ENCODE measurements at places on chromosomes 13 and 19. TPM values are rescaled to one million over a fixed set of nuclear protein-coding genes. Genes with fewer than 3 reads are reported as not detected.

GRCh38 chr19:40608957-40609356 lies 7.8 kb downstream of the LTBP4 start:
- H3K36me3 ChIP-seq: no peaks in the 10 kb centered on the region
- peak overlapping the region; percentile 83 for H3K27ac ChIP-seq
- H3K4me3 ChIP-seq: no peak overlapping the region
- peaks cover 42% of the 10 kb centered on the region for H3K4me1 ChIP-seq
- no peak for DNase-seq

GRCh38 chr19:39237200-39238184 lies 7.3 kb downstream of the IFNL3 start:
- H3K4me1 ChIP-seq: peaks cover 8% of the 10 kb centered on the region
- H3K36me3 ChIP-seq: no peaks in the 10 kb centered on the region
- H3K4me3 ChIP-seq: peak overlapping the region; percentile 34
- peak; percentile 53 for DNase-seq
- no peaks in the 10 kb centered on the region for H3K27me3 ChIP-seq

DNA sequence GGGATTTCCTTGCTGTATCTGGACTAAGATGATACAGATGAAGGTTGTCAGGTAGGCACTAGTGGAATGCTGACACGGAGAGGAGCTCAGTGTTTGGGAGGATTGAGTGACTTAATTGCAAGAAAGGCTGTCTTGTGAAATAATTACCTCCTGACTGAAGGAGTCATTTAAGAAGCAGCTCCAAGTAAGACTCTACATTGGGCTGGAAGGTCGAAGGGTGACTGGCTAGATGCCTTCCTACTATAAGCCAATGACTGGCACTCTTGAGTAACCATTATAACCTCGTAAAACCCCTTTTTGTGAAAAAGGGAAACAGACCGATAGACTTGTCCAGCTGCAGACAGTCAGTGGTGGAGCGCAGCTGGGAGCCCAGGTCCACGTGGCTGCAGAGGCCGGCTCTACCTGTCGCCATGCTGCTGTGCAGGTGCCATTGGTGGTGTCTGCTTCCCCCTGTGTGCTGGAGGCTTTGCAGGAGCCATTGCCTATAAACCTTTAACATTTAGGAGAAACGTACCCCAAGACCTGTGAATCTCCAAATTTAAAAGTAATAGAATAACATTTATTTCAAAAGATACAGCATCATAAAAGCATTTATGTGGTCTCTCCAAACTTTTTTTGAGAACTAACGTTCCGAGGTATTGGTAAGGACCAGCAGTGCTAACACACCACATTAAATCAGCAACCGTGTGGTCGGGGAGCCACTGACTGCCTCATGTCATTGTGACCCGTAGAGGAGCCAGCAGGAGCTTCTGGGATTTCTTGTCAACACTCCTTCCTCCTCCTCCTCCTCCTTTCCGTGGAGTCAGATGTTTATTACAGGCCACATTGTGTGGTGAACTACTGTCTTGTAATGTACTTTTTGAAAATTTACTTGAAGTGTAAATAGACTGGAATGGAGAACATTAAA lies 80.4 kb upstream of the TEX29 start:
- no peaks in the 10 kb centered on the region for H3K27me3 ChIP-seq
- no peaks in the 10 kb centered on the region for H3K4me1 ChIP-seq
- peaks cover 68% of the 10 kb centered on the region for H3K36me3 ChIP-seq
- H3K4me3 ChIP-seq: no peak overlapping the region
- no peak overlapping the region for H3K27ac ChIP-seq

DNA sequence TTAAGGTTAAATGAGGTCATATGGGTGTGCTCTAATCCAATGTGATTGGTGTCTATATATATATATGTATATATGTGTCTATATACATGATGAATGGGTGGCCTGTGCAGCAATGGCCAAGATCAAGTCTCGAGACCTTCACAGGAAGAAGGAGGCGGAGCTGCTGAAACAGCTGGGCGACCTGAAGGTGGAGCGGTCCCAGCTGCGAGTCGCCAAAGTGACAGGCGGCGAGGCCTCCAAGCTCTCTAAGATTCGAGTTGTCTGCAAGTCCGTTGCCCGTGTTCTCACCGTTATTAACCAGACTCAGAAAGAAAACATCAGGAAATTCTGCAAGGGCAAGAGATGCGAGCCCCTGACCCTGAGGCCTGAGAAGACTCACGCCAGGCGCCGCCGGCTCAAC lies 109.8 kb downstream of the EFNB2 start:
- H3K36me3 ChIP-seq: no peaks in the 10 kb centered on the region
- H3K4me1 ChIP-seq: no peaks in the 10 kb centered on the region
- H3K4me3 ChIP-seq: no peak overlapping the region
- H3K27me3 ChIP-seq: no peaks in the 10 kb centered on the region

- no peak overlapping the region for H3K4me3 ChIP-seq
- H3K27ac ChIP-seq: no peak overlapping the region
- no peaks in the 10 kb centered on the region for H3K36me3 ChIP-seq
Observed at GRCh38 chr13:107031716-107032115, 463.8 kb upstream of the ARGLU1 start.

- peaks cover 46% of the 10 kb centered on the region for H3K4me1 ChIP-seq
- no peak overlapping the region for H3K27ac ChIP-seq
- DNase-seq: peak; percentile 64
Observed at GRCh38 chr13:40480915-40481516, 185.4 kb downstream of the FOXO1 start.

GRCh38 chr19:31783592-31783991 lies 434.4 kb upstream of the TSHZ3 start:
- no peaks in the 10 kb centered on the region for H3K36me3 ChIP-seq
- no peaks in the 10 kb centered on the region for H3K27me3 ChIP-seq
- H3K4me1 ChIP-seq: no peaks in the 10 kb centered on the region
- H3K4me3 ChIP-seq: no peak overlapping the region

DNA sequence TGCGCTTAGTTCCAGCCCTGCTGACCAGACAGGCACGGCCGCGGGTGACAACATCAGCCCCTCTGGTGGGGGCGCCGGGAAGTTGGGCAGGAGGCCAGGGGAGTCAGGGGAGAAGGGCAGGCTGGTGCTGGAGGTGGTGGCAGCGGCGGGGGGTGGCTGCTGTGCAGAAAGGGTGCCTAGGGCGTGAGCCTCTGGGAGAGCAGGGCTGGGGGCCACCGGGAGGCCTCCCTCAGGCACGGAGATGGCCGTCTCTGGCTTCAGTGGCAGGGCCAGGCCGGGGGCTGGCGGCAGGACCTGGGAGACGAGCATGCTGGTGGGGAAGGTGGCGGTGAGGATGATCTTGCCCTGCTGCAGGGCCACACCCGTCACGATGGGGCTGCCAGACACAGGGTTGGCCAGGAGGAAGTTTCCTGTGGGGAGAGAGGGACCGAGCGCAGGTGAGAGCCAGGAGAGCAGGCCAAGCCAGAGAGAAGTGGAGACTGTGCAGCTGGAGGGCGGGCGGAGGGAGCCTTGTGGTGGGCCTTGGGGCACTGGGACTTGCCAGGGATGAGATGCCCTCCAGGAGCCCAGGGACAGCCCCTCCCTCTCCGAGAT lies 3.3 kb downstream of the SIX5 start:
- no peak for DNase-seq
- H3K27ac ChIP-seq: no peak overlapping the region
- no peaks in the 10 kb centered on the region for H3K27me3 ChIP-seq

The ZNF181 gene
- total RNA-seq: 13.8 TPM

- H3K27me3 ChIP-seq: no peaks in the 10 kb centered on the region
- H3K4me1 ChIP-seq: peaks cover 30% of the 10 kb centered on the region
- no peak for DNase-seq
- no peak overlapping the region for H3K4me3 ChIP-seq
Observed at GRCh38 chr19:51595190-51596175, 24.4 kb downstream of the ZNF175 start.

GRCh38 chr19:51903192-51903591 lies 1.6 kb downstream of the ZNF649 start:
- H3K36me3 ChIP-seq: peaks cover 26% of the 10 kb centered on the region
- no peak overlapping the region for H3K27ac ChIP-seq
- H3K4me1 ChIP-seq: peaks cover 6% of the 10 kb centered on the region
- no peak overlapping the region for H3K4me3 ChIP-seq
- no peak for DNase-seq
- peaks cover 15% of the 10 kb centered on the region for H3K27me3 ChIP-seq

DNA sequence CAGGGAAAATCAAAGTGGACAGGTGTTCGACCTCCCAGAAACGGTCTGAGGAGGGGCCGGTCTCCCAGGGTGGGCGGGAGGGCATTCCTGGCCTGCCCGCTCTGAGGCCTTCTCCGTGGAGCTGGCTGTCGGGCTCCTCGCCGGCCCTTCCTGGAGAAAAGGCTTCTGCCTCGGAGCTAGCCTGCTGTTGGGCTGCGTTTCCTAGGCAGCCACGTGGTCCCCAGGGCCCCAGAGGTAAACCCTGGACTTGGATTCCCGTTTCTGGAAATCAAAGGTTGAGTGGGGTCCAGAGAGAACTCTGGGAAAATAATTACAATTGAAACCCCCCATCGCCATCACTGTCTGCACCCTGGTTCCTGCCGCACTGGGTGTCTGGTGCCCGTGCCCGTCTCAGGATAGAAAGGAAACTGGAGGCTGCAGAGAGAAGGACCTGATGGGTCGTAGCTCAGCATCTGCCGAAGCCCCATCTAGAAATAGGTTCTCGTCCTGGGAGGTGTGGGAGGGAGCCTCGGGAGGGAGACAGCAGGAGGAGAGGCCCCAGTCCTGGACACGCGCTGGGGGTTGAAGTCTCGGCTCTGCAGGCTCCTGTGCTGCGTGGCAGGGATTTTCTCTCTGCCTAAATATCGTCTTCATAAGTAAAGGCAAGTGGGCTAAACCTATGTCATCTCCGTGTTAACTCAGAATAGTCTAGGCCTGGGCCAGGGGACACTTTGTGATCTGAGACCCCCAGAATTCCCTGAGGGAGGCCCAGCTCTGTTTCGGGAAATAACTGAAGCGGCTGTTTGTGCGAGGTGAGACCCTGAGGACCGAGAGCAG lies 7.7 kb upstream of the PROZ start:
- no peaks in the 10 kb centered on the region for H3K36me3 ChIP-seq
- no peak overlapping the region for H3K4me3 ChIP-seq
- peaks cover 22% of the 10 kb centered on the region for H3K4me1 ChIP-seq

The CYP2S1 gene
- total RNA-seq: not detected

DNA sequence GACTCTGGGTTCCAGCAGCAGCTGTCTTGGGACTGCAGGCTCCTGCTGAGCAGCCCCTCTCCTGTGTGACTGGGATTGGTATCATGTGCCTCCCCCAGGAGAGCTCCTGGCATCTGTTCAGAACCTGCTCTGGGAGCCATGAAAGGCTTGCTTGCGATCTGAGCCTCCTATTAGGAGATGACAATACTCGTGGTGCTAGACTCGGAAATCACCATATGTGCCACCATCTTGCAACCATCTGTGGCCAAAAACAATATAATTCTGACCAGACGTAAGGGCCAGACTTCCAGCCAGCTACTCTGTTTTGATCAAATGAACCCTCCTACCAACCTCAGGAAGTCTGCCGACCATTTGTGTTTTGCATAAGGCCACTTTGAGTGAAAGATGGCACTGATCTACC lies 484.7 kb downstream of the IRS2 start:
- DNase-seq: no peak
- H3K36me3 ChIP-seq: no peaks in the 10 kb centered on the region
- no peaks in the 10 kb centered on the region for H3K27me3 ChIP-seq
- no peaks in the 10 kb centered on the region for H3K4me1 ChIP-seq

The ZIC5 gene
- total RNA-seq: not detected

The ZNF560 gene
- total RNA-seq: not detected

GRCh38 chr13:75160984-75161383 lies 321.0 kb downstream of the TBC1D4 start:
- no peaks in the 10 kb centered on the region for H3K36me3 ChIP-seq
- no peaks in the 10 kb centered on the region for H3K4me1 ChIP-seq
- H3K4me3 ChIP-seq: no peak overlapping the region
- H3K27me3 ChIP-seq: no peaks in the 10 kb centered on the region
- no peak overlapping the region for H3K27ac ChIP-seq

DNA sequence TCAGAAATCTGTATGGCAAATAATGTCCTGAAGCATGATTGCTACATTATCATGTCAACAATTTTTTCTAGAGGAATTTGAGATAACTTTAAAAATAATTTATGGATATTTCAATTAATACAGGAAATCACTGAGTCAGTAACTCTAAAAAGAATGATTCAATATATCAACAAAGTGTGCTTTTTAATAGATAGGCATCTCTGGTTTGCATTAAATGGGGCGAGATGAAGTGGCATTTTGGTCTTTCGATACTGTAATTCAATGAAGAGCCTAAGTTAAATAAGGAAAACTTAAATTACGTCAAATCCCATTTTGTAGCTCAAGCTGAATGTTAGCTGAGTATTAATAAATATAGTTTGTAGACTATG lies 342.8 kb downstream of the DACH1 start:
- H3K36me3 ChIP-seq: no peaks in the 10 kb centered on the region
- no peaks in the 10 kb centered on the region for H3K4me1 ChIP-seq
- H3K27me3 ChIP-seq: no peaks in the 10 kb centered on the region
- no peak overlapping the region for H3K4me3 ChIP-seq
- no peak overlapping the region for H3K27ac ChIP-seq

- H3K36me3 ChIP-seq: no peaks in the 10 kb centered on the region
- DNase-seq: no peak
- H3K4me1 ChIP-seq: peaks cover 23% of the 10 kb centered on the region
- H3K27me3 ChIP-seq: no peaks in the 10 kb centered on the region
Observed at GRCh38 chr13:109781384-109782065, 4.9 kb downstream of the IRS2 start.

The SHFL gene
- 95.8 TPM for total RNA-seq

DNA sequence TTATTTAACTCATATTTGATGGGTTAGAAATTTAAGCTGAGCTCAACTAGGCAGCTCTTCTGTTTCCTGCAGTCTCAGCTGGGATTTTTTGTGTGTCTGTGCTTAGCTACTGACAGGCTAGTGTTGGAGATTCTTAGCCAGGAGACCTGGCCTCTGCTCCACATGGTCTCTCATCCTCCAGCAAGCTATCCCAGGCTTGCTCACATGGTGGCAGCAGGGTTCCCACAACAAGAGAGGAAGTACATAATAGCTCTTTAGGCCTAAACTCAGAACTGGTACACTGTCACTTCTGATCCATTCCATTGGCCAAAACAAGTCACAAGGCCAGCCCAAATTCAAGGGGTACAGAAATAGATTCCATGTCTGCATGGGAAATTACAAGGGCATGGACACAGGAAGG lies 406.2 kb downstream of the SUCLA2 start:
- H3K36me3 ChIP-seq: no peaks in the 10 kb centered on the region
- H3K4me1 ChIP-seq: no peaks in the 10 kb centered on the region
- H3K27me3 ChIP-seq: no peaks in the 10 kb centered on the region
- H3K4me3 ChIP-seq: no peak overlapping the region

All from B cell (primary cell).